ENCODE measurements at places on chromosomes 1 and 21.
A peak's percentile ranks its signal among the peaks of the same experiment; 100 is the strongest.

DNA sequence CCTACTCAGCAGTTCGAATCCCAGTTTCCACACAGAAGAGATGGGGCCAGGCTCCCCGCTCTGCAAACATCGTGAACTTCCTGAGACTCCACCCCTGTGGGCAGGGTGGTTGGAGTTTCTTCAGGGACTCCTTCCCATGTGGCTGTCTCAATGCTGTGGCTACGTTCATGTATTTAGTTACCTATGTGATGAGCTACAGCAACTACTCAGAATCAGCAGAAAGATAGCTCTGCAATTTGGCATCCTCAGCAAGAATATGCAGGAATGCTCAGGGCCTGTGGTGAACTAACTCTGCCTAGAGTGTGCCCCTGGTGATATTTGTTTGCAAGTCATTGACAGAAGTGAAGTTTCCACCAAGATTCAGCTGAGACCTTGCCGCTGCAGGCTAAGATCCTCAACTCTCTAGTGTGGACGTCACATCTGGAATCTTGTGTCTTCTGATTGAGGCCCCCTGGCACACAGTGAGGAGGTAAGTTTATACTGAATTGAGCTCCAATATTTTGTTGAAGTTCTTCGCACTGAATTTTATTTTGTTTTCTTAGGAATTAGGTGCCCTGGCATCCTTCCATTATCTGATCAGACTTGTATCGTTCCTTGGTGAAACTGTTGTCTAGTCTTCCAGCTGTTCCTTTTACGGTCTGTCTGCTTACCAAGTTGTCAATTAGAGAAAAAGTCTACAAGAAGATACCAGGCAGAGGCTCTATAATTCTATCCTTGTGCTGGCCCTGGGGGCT lies 8.2 kb upstream of the GLRX2 start:
- DNase-seq: no peak

DNA sequence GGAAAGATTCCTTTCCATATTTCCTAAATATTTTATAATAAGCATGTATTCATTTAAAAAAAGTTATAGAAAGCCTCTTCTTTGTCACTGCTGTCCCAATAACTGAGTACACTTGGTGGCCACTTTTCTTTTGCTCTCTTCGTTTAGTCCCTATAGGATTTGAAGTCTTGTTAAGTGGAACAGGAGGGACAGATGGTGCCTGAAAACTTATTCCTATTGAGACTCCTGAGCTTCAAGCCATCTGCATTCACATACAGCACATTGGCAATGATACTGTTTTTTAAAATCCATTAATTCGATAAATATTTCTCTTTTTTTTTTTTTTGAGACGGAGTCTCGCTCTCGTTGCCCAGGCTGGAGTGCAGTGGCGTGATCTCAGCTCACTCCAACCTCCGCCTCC lies 2.0 kb upstream of the ZBTB40 start:
- no peak for DNase-seq

GRCh38 chr1:36889478-36890226 lies 144.7 kb downstream of the GRIK3 start:
- DNase-seq: no peak

DNA sequence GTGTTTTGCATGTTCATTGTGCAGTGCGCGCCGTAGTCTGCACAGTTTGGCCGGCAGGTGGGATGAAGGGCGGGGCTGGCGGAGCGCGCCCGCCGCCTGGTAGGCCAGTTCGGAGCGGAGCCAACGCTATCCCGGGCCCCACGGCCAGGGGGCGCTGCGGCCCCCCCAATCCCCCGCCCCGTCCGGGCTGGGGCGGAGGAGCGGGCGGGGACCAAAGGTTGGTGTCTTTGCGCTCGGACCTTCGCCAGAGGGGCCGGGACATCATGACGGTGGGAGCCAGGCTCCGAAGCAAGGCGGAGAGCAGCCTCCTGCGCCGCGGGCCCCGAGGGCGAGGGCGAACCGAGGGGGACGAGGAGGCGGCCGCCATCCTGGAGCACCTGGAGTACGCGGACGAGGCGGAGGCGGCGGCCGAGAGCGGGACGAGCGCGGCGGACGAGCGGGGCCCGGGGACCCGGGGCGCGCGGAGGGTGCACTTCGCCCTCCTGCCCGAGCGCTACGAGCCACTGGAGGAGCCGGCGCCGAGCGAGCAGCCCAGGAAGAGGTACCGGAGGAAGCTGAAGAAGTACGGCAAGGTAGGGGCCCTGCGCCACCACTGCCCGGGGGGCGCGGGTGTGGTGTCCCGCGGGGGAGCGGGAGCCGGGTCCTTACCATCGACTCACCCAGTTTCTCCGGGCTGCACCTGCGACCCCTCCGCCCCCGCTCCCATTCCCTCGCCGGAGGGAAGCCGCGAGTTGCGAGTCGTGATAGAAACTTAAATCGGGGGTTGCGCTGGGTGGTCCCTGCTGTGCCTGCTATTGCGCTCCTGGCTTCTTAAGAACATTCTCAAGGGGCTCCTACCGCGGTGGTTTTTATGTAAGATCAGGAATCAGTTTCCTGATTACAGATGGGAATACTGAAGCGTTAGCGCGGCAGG lies at the start of gene C1orf115:
Gene C1orf115, plus strand, starts transcription at position 224 of the 913 bp plus-strand sequence. Its CDS starts 40 bp downstream, at position 264.
- peak; percentile 11 for DNase-seq

DNA sequence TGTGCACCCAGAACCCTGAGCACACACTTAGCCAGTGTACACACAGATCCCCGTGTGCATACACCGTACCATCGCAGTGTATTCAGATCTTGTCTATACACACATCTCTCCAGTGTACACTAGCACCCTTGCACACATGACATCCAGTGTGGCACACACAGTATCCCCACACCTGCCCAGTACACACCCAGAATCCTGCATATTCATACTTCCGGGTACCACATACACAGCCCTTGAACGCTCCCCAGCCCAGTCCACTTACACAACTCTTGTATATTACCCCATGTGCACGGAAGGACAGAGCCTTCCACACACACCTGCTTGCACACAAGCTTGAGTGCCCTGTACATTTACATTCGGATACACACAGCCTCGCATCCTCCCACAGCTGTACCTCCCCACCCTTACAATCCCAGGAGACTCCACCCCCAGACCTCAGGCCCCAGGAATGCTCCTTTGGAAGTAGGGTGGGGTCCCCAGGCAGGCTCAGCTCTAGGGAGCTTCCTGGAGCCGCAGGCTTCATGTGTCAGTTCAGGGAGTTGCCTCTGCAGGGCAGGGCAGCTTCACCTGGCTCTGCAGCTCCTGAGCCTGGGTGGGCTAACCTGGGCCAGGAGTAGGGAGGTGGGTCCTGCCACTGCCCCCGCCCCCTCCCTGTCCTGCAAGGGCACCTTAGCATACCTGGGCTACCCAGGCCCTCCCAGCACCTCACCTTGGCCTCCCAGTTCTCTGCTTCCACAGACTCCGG lies 46.2 kb downstream of the AHDC1 start:
- DNase-seq: no peak

- DNase-seq: peak; percentile 83
Observed at GRCh38 chr1:31010086-31010989, 55.2 kb downstream of the PUM1 start.

- DNase-seq: no peak
Observed at GRCh38 chr1:54782156-54782555, 17.8 kb upstream of the PARS2 start.

GRCh38 chr1:24932284-24932683 lies 2.2 kb upstream of the RUNX3 start:
- no peak for DNase-seq

DNA sequence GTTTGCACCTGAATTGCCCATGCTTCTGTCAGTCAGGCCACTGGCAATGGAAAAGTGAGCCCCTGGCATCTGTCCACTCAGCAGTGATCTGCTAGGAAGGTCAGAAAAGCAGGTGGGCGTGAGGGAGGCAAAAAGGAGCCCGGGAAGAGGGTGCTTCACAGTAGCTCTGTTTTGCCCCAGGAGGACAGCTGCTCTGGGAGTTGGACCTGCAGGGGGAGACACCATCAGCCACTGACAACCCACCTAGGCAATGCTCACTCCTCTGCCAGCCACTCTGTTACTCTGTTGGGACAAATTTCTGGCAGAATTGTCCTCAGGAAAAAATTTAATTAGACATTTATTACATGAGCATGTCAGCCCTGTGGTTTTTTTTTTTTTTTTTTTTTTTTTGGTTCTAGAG lies 146.4 kb downstream of the LRIG2 start:
- DNase-seq: no peak

- no peak for DNase-seq
Observed at GRCh38 chr1:61253912-61254633, 171.7 kb downstream of the NFIA start.

- DNase-seq: peak; percentile 62
Observed at GRCh38 chr1:27594564-27595510, 9.1 kb downstream of the AHDC1 start.

- DNase-seq: peak; percentile 60
Observed at GRCh38 chr1:115492880-115493279, 148.9 kb upstream of the VANGL1 start.

DNA sequence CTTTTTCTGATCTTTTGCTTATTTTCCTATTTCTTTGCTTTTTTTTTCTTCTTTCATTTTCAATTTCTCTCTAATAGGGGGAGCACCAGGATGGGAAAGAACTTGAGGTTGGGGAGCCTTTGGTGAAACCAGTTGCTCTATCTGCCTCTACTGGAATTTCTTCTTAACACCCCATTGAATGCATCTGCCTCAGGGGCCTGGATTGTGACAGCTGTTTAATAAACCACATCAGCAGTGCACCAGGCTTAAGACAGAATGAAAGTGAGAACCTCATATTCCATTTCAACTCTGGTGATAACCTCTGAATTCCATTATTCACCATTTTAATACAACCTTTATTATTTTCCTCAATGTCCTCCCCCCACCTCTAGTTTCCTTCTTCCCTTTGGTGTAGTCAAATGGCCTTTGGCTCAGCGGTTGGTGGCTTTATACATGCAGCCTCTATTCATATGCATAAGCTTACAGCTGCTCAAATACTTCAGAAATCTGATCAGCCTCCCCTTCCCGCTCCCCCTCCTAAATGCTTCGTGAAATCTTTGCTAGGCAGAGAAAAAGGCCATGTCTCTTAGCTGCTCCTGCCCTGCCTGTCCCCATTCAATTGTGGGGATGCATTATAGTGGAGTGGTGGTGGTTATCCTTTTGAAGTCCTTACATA lies 537.3 kb upstream of the PLXNA2 start:
- no peak for DNase-seq

- peak; percentile 76 for DNase-seq
Observed at GRCh38 chr21:41564871-41565274, 56.9 kb upstream of the TMPRSS2 start.

DNA sequence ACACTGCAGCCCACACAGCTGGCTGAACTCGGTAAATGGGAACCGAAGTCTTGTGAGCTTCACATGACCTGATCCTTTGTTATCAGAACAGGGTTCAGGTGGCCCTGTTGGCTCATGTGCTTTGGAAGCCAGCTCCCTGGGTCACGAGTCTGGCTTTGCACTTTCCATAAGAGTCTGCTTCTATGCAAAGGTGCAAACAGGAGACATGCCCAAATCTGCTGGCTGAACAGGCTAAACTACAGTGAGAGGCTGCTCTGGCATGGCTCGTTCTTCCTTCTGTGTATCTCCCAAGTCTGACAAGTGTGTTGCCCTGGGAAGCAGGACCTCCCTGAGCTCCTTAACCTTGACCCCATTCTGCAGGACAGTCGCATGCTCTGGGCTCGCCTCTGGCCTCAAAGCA lies 549.6 kb downstream of the KIF26B start:
- no peak for DNase-seq

GRCh38 chr21:39005502-39005787 lies 177.8 kb downstream of the PSMG1 start:
- no peak for DNase-seq

- no peak for DNase-seq
Observed at GRCh38 chr21:33747420-33747819, 105.1 kb downstream of the ITSN1 start.

DNA sequence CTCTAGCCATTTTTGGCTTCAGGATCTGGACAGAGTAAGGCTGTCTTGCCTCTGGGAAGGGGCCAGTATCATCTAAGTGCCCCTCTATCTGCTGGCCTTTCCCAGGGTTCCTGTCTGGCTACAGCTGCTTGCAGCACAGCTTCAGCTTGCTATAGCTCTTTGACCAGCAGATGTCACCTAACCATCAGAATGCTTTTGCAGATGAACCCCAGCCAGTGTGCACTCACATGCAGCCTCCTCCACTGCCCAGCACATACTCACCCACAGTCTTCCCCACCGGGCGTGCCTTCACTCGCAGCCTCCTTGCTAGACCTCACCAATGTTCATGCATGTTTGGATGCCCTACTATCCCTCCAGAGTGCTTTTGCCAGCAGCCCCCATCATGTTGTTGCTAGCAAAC lies 769.0 kb downstream of the BRINP3 start:
- peak; percentile 1 for DNase-seq

DNA sequence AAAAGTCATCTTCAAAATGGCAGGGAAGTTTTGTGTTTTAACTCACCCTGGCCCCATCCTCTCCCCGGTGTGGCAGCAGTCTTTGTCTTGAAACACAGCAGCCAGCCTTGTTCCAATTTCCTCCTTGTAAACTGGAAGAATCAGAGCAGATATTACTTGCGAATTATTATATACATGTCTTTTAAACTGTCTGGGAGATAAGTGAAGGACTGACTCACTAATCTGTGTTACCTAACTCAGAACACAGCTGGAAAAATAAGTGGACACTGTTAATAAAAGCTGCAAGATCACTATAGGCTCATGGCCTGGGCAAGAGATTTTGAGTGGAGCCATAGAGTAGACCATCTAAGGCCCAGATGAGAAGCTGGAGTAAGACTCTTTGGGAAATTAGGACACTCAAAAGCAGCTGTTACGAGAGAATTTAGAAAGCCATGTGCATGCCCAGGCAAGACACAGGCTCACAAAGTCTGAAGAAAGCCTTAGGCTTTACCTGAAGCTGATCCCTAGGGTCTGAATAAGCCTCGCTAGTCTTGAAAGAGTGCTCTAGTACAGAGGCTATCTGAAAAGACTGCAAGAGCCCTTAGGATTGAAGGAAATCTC lies 233.0 kb upstream of the RAB4A start:
- DNase-seq: no peak

GRCh38 chr1:106995970-106996369 lies 60.5 kb upstream of the PRMT6 start:
- no peak for DNase-seq

- no peak for DNase-seq
Observed at GRCh38 chr1:7770669-7770996, 463 bp upstream of the VAMP3 start.

GRCh38 chr1:192966073-192966472 lies 93.1 kb downstream of the UCHL5 start:
- DNase-seq: no peak
